ENCODE measurements at places on chromosomes 12 and 14.

GRCh38 chr14:33693237-33693636, 257.6 kb downstream of the EGLN3 start:
- no peak for DNase-seq

GRCh38 chr14:29721586-29721985, 206.1 kb downstream of the PRKD1 start:
- DNase-seq = no peak

GRCh38 chr14:90451443-90451842, 54.6 kb downstream of the CALM1 start:
- no peak for DNase-seq

GRCh38 chr14:77832297-77832696, 32.4 kb downstream of the ADCK1 start:
- no peak for DNase-seq

GRCh38 chr12:107349008-107349747, 255.8 kb upstream of the CRY1 start:
- no peak for DNase-seq

DNA sequence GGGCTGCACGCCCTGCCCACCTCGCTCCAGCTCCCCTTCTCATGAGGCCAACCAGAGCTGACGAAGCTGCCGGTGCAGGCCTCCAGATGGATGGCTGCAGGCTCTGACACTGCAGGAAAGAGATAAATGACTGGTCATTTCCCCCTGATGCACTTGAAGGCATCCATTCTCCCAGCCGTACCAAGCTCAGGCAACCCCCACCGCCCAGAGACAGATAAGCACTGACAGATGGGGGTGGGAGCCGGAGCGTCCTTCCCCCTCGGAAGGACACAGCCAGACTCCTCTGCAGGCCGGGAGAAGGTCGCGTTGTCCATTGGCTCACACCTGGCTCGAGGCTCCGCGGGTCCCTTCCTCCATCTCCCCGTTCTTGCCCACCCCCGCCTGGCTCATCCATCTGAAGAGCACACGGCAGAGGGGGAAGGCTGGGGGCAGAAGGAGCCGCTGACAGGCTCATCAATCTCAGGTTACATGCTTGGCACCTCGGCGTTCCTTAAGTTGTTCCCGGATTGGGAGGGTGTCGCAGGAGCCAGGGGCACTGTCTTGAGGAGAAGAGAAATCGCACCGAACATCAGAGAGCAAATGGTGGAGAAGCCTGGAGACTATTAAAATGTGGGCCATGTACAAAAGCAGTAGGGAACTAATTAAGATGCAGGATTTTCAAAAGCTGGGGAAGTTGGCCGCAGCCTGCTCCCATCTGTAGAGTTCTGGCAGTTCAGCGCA, 151.6 kb downstream of the DPF3 start:
- DNase-seq = no peak

GRCh38 chr12:113302886-113303640, 31.8 kb downstream of the SLC8B1 start:
- DNase-seq = no peak

- no peak for DNase-seq
These were observed 32.9 kb downstream of the MVK start for GRCh38 chr12:109606320-109607028.

DNA sequence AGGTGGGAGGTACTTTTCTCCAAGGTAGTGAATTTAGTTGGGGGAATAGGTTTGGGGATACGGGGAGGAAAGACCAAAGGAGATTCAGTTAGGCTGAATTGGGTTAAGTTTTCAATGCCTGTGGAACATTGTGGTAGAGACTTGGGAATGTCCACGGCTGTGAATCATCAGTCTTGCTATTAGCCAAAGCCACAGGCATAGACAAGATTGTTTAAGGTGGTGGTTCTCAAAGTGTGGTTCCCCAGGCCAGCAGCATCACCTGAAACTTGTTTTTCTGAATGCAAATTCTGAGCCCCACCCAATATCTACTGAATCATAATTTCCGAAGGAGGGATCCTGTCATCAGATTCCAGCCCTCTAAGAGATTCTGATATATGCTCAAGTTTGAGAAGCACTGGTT, 316.2 kb downstream of the EGLN3 start:
- no peak for DNase-seq

GRCh38 chr14:99728231-99728920, 44.3 kb downstream of the CYP46A1 start:
- no peak for DNase-seq

DNA sequence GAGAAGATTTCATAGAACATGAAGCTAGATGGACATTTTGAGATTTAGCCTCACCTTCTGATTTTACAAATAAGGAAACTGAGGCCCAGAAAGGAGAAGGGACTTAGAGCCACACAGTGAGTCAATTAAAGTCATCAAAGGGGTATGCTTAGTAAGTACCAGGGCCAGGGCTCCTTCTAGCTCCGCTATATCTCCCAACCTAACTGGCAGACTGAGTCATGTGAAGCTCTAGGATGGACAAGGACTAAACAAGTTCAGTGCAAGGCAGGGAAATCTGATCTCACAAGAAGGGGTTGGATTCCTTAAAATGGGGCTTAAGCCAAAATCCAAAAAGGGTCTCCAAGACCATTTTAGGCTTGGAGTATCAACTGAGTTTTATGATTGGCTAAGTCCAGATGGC, 215.8 kb downstream of the PHLDA1 start:
- DNase-seq = no peak

DNA sequence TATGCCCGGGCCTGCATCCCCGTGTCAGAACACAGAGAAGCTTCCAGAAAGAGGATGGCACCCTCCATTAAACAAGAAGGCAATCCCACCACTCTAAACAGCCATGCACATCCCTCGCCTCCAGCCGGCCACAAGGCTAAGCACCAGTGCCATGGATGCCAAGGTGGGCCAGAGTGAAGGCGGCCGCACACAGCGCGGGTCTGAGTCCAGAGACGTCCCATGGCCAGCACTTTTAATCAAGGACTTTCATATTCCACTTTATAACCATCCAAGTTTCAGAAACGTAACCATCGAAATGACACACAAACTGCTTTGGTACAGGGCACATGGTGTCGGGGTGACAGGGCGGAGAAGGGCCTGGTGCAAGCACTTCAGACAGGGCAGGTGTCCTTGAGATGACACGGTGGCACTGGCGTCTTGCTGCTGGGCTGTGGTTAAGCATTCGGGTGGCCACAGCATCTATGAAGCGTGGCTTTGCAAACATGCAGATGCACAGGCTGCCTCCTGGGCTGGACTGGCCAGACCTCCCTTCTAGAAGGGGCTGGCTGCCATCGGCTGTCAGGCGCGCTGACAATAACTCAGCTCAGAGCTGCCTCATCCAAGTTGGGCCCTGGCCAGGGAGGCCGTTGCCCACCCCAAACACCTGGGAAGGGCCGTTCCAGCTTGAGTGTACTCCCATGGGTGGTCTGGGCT, 117.2 kb downstream of the RFLNA start:
- DNase-seq = no peak

DNA sequence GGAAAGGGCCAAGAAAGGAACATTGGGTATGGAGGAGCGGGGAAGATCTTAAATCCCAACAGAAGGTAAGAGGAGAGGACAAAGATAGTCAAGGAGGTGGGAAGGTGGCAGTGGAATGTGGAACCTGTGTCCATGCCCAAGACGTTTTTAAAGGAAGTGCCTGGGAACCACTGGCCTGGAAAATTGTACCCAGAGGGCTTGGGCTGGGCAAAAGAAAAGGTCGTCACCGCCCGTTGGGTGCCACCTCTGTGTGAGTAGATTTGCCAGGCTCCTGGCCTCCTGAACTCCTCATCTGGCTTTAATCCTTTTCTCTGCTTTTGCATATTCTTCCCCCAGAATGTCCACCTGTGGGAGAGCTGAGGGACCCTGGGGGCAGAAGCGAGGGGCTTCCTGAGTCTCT, 32.6 kb downstream of the JDP2 start:
- no peak for DNase-seq

DNA sequence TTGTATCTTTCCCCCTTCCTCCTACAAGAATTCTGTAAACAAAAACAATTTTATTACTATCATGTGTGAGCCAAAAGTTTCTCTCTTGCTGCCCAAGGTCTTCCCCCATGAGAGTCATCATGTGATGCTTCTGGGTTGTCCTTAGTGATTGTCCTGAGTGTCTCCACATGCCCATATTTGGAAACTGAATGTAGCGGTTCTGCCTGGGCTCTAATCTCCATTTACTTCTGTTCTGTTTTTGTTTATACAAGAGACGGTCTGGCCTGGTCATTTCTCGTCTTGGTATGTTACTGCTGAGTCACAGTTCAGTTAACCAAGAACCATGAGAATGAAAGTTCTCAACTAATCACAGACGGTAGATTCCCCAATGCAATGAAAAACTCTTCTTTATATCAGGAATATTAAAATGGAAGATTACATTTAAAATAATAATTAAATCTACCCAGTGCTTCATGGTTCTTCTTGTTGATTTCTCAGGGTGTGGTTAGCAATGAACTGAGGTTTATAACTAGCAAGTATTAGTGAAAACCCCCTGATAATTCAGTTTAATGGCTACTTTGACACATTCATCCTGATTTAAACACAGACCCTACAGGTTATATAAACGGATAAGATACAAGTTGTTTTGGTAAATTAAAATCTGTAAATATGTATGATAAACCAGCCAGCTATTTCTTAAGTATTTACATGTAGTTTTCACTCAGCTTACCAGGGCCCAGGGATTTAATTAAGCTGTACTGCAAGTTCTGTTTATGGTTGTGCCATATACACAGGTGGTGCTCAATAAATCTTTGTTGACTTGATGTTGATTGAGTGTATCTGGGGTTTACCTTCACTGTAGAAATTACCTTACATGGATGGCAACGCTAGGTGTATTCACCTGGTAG, 81.1 kb downstream of the PELI2 start:
- DNase-seq = no peak

GRCh38 chr12:27208414-27208750, 35.7 kb upstream of the STK38L start:
- no peak for DNase-seq

DNA sequence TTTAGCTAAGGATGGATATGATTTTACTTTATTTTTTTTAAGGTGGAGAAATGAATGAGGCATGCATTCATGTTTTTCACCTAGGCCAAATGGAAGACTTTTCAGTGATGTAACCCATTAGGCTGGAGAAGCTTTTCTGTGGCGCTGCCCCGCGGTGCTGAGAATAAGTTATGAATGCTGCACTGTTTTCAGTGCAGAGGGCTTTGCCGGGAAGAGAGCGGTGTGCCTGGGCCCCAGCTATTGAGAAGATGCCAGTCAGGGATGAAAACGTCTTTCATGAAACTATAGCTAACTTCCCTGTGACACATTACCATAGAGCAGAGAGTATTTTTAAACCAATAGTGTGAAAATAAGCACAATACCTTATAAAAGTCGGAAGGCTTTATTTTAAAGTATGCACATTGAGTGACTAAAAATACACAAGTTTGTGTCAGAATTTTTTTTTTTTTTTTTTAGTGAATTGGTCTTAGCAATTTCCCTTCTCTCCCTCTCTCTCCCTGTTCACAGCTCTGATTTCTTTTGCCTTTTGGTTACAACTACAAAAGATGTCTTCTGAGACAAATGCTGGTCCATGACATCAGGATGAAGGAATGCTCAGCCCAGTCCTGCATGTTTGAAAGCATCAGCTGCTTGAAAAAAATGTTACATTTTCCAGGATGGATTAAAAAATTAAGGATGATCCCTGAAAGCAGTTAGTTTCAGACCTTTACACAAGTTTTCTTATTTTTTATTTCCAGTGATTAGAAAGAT, 48.3 kb downstream of the NPAS3 start:
- DNase-seq = no peak

GRCh38 chr12:105843986-105844760, 294.6 kb downstream of the NUAK1 start:
- DNase-seq = no peak

- DNase-seq = no peak
These were observed 227.5 kb upstream of the LRIG3 start for GRCh38 chr12:59147791-59148190.
